ENCODE measurements at places on chromosomes 6 and 20.

GRCh38 chr20:50320901-50321796 lies 130.5 kb downstream of the CEBPB start:
- no peak for DNase-seq

GRCh38 chr20:63064310-63064709 lies 57.5 kb upstream of the BHLHE23 start:
- no peak for DNase-seq

GRCh38 chr6:2110504-2110903 lies 134.9 kb downstream of the GMDS start:
- no peak for DNase-seq

DNA sequence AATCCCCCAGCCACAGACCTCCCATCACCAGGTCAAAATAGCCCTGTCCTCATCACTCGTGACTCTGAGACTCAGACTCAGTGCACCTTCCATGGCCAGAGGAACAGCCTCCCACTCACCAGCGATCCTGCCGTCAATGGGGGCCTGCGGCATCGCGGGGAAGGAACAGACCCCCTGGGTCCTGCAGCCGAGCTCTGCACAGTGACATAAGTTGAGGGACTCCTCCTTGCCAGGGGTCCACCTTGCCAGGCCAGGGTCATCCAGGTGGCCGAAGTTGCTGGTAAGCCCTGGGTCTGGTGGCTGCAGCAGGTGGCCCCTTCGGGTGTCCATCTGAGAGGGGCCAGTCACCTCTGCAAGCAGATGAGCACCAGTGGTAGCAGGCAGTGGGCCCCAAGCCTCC lies 16.3 kb downstream of the ETV7 start:
- DNase-seq, result no peak

DNA sequence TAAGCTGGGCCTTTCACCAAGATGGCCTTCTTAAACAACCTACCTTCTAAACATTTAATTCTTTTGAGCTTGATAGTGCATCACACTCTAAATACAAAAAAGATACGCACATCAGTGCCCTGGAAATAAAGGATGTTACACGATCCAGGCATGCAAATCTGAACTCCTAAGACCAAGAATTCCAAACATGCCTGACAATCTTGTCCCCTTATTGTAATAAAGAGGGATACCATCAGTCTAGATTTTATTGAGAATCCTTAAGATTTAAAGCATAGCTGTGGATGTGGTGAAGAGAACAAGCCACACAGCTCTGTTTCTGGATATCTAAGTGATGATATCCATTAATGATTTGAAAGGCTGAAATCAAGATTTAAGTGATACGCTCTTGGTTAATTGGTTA lies 13.0 kb downstream of the ZNF451 start:
- no peak for DNase-seq

DNA sequence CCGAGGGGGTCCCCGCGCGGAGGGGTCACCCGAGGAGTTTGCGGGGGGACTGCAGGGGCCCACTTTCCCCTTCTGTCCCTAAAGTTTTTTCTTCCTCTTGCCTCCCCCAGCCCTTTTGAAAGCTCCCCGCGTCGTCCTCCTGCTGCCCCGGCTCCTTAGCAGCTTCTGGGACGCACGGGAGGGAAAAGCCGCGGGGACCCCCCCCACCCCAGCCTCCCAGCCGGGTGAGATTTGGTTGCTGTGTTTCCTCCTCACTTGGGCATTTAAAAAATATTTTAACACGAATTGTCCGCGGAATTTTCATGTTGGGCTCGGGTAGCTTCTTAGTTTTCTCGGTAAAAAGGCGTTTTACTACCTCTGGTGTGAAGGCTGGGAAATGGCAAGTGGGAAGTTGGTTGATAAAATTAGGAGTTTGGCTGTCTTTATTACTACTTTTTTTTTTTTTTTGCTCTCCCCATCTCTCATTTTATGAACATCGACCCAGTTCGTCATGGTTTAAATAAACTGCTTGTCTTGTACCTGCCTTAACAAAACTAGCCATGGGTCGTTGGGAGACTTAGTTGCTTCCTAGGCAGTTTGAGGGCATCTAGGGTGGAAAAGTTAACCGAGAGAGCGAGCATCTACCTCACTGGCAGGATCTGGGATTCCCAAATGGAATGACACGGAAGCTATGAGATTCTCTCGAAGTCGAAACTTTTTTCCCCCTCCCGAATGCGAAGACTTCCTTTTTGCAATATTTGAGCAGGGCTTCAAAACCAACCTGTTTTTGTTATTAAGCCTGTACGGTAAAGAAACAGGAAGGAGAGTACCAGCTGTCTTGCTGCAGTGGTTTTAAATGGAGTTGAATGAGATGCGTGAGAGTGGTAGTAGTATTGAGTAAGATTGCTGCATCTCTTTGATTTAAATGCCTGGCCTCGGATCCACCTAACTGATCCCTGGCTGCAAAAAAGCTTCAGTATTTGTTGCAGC lies 868 bp downstream of the NCOA3 start:
- DNase-seq, result no peak

DNA sequence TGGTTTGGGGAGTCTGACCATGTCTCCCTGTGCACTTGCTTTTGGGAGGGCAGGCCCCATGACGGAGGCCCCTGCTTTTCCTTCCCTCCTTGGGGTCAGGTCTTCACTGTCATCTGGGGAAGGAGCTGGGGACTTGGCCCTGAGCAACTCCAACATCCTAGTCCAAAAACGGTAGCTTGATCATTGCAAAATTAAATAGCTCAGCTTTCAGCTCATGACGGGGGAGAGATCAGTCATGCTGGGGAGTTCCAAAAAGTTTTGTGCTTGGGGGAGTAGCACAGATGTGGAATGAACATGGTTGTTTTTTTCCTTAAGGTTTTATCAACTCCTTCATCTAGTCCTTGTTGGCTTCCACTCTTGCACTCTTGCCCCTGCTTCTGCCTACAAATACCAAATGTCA lies 60.8 kb downstream of the MOCS1 start:
- no peak for DNase-seq

GRCh38 chr6:149336609-149336928 lies 19.1 kb downstream of the TAB2 start:
- no peak for DNase-seq

GRCh38 chr6:116307633-116308032 lies 27.9 kb upstream of the TSPYL1 start:
- no peak for DNase-seq

- no peak for DNase-seq
Observed at GRCh38 chr6:159959976-159960384, 8.9 kb upstream of the IGF2R start.

GRCh38 chr6:130223508-130223907 lies 757 bp upstream of the SAMD3 start:
- DNase-seq, result peak; percentile 31

- DNase-seq, result no peak
Observed at GRCh38 chr6:145009711-145010110, 724.6 kb downstream of the UTRN start.

DNA sequence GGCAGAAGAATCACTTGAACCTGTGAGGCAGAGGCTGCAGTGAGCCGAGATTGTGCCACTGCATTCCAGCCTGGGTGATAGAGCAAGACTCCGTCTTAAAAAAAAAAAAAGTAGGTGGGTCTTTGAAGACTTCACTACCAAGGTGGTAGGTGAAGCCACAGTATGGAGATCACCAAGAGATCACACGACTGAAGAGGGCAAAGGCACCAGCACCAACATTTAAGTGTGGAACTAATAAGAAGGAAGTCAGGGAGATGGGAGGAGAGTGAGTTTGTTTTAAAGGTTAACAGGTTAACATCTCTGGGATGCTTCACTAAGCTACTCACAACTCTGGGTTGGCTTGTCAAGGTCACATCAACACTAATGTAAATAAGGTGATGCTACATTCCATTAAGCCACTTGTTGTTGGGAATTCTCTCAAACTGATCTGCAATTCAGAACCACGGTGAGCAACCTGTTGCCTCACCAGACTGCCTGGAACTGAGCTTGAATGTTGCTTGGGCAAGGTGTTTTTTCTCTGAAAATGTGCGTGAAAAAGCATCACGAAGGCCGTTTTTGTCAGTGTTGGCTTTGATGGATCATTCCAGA lies 48.7 kb downstream of the KCTD20 start:
- no peak for DNase-seq

DNA sequence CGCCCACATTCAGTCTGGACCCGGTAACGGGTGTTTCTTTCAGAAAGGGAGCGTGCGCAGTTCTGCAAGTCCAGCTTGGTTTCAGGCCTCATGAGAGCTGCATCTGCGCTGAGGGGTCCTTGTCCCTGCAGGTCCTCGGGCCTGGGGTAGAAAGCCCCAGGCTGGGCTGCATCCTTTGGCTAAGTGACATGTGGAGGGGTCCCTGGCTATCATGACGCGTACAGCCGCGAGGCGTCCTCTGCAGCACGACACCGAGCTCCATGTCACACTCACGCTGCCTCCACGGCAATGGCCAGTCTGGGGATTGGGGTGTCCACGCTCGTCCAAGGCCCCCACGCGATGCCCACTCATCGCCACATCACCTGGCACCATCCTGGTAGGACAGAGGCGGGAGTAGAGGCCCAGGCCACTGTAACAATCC lies 1.7 kb upstream of the KIF25 start:
- no peak for DNase-seq

DNA sequence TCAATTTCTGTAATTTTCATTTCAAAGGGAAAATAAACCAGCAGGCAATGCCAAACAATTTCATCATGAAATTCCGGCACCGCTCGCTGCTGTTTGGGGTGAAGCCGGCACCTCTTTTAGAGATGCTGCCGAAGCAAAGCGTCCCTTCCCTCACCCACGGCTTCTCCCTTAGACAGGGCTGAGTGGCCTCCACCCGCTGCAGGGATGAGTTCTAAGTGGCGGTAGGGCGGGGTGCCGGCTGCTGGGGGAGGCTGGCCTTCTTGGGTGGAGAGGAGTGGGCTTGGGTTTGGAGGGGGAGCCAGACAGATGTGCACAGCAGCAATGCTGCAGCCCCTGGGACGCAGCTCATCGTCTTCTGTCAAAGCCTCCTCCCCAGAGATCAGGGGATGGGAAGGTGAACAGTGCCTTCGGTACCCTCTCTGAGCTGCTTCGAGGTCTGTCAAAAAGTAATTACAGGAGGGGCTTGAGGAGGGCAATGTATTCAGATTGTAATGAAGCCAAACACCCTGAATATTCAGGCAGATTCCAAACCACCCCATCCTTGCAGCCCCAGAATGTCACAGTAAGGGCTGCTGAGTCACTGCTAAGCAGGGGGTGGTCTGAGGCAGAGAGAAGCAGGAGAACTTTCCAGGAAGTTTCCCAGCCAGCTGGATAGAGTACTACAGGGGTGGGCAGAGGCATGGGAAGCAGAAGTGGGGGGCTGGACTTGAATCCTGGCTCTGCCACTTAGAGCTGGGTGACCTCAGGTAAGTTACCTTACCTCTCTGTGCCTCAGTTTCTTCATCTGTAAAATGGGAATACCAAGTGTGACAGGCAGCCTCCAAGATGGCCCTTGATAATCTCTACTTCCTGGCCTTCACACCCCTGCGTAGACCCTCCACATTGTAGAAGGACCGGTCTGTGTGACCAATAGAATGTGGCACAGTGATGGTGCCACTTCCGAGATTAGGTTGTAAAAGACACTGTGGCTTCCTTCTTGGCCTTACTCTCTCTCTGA lies 96.6 kb downstream of the SULF2 start:
- no peak for DNase-seq

- no peak for DNase-seq
Observed at GRCh38 chr6:46921731-46922130, at the start of gene ADGRF5. TSS of gene ADGRF5 (minus strand) at chr6:46921938. CDS start at chr6:46906762, 15,176 bp downstream.

DNA sequence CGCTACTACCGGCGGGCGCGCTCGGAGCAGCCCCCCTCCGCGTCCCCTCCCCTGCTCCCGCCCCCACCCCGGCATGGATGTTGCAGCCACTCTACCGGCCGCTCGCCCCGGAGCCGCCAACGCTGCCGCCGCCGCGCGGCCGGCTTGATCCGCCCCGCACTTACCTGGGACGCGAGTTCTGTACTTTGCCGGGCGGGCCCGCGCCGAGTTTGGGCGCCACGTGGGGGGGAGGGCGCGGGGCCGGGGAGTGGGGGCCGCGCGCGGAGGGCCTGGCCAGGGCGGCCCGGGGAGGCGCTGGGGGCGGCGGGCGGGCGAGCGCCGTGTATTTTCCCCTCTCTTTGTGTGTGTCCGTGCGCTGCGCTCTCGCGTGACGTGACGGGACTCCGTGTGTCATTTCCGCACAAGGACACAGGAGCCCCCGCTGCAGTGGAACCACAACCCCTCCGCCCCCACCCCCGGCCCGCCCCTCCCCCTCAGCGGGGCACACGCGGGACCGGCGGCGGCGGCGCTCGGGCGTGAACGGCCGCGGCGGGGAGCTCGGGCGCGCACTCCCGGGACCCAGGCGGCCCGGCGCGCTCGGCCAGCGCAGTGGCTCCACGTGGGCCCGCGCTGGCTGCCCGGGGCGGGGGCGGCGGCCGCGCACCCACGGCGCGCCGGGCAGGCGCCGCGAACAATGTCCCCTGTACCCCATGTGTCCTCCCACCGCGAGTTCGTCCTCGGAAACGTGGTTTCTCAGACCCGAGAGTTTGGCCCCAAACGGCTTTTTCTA lies at the start of gene BEND3:
BEND3 (minus strand) TSS at position 590 of the 769 bp plus-strand sequence. CDS start 16,230 bp downstream, outside the sequence.
- DNase-seq, result peak; percentile 54

DNA sequence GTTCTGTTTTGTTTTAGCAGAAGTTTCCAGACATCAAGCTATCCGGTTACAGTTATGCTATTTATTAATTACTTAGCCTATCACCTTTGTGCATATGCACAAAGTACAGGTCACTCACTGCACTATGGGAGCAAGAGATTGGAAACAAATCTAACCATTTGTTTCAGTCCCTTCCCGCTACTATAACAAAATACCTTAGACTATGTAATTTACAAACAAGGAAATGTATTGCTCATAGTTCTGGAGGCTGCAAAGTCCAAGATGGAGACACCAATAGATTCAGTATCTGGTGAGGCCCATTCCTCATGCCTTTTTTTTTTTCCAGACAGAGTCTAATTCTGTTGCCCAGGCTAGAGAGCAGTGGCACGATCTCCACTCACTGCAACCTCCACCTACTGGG lies 35.1 kb downstream of the ATP9A start:
- no peak for DNase-seq

DNA sequence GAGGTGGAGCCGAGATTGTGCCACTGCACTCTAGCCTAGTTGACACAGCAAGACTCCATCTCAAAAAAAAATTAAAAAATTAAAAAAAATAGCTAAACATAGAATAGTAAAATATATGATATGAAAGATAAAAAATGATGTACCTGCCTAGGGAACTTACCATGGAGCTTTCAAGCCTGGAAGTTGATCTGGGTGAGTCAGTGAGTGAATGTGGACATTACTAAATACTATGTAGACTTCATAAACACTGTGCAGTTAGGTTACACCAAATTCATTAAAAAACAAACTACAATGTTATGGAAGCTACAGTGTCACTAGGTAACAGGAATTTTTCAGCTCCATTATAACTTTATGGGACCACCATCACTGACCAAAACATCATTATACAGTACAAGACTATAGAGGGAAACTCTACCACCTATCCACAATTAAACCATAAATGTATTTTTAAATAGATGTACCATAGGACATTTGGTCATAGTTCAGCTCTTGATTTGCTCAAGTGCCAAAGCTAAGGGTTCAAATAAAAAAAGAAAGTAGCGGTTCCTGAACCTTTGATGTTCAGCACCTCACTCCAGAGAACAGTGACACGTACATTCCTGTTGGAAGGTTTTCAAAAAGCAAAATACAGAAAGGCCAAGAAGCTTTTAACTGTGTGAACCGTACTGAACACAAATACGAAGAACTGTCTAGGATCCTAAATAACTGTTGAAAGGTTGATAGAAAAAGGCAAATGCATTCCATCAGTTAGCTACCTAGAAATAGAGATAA lies 52.4 kb upstream of the SPDEF start:
- DNase-seq, result no peak

All from stimulated activated CD8-positive, alpha-beta memory T cell treated with anti-CD3 and anti-CD28 coated beads, Interleukin-12 subunit alpha, Interleukin-12 subunit beta, amount 100 ng/mL, for 4 hours (primary cell).